ENCODE measurements at places on chromosomes 13 and 19.

DNA sequence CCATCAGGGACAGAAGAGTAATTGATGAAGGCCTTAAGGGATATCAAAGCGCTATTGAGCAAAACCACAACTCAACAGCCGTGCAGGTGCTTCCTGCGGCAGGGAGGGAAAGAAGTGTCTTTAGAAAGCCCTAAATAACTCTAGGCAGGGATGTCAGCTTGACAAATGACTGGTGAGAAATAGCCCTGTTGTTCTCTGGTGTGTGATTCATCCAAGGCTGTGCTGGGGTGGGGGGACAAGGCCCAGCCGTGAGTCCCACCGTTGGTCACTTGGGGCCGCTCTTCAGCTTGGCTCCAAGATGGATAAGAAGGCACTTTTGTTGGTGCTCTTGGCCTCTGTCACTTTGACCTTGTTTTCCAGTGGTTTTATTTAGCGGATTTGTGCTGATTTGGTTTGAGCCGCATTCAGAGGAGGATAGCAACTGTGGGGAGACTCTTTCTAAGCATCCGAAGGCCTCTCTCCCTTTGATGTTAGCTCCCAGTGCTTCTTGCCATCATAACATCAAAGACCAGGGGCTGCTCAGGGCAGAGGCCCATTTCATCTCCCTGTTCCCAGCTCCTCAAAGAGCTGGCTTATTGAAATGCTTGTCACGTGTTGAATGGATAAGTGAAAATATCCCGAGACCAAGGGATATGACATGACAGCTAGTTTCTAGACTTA lies 130.3 kb upstream of the SERP2 start:
- DNase-seq = no peak

DNA sequence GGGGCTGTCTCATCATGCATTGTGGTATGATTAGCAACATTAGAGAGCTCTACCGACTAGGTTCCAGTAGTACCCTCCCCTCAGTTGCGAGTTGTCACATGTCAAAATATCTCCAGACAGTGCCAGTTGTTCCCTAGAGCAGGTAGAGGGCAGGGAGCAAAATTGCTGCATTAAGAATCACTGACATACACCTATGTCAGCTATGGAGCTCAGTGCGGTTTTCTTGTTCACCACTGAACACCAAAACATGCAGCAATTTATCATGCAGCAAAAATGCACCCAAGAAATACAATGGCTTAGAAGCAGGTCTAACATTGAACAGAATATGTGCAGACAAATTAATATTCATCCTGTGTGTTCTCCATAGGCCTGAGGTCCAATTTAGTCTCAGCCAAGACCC lies 186.9 kb upstream of the STARD13 start:
- DNase-seq = no peak

DNA sequence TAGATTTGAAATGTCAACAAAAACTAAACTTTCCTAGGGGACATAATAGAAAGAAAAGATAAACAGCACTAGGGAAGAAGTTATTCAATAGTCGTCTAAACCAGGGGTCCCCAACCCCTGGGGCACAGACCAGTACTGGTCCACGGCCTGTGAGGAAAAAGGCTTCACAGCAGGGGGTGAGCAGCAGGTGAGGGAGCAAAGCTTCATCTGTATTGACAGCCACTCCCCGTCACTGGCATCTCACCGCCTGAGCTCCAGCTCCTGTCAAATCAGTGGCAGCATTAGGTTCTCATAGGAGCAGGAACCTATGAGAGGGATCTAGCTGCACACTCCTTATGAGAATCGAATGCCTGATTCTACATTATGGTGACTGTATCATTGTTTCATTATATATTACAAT lies 382.7 kb downstream of the MYO16 start:
- DNase-seq = no peak

DNA sequence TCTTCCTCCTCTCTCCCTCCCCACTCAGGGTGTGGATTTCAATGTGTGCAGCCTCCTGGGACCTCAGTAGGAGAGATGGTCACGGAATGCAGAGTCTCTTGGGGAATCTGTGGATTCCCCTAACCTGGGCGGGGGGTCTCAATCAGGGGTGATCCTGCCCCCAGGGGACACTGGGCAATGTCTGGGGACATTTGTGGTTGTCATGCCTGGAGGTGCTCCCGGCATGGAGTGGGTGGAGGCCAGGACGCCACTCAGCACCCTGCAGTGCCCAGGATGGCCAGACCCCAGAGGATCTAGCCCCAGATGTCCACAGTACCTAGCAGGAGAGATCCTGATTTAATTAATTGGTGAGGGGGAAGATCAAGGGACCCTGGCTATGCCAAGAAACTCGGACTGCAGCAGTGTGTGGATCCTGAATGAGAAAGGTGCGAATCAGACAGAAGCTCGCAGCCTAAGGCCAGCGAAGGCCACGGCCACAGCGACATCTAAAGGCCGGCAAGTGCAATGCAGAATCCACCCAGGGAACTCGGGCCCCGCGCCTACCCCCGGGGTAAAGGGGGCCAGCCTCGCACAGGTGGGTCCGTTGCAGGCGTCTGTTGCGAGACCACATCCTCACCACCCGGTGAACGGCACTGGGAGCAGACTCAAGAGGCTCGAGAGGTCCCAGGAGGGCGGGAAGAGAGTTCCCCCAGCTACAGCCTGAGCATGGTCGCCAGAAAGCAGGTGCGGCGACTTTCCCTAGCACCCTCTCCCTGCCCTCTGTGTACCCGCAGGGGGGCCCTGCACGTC lies 88.8 kb downstream of the GNG7 start:
- DNase-seq = peak; percentile 34

GRCh38 chr19:55383279-55384130 lies 587 bp downstream of the TMEM238 start:
- DNase-seq = no peak

DNA sequence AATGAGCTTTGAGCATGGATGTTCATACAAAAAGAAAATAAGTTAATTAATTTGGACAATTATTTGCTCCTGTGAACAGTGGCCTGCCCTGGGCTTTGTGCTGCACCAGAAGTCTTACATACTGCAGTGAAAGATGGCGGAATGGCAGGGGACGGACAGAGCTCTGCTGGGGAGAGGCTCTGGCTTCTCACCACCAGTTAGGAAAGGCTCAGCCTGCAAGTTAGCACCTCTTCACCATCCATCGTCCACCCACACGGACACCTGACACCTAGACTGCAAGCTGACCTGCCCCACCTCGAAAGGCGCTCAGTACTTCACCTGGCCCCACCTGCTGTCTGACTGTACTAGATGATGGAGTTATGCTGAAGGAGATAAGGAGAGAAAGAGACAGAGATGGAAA lies 203.9 kb upstream of the IRS2 start:
- DNase-seq = no peak

DNA sequence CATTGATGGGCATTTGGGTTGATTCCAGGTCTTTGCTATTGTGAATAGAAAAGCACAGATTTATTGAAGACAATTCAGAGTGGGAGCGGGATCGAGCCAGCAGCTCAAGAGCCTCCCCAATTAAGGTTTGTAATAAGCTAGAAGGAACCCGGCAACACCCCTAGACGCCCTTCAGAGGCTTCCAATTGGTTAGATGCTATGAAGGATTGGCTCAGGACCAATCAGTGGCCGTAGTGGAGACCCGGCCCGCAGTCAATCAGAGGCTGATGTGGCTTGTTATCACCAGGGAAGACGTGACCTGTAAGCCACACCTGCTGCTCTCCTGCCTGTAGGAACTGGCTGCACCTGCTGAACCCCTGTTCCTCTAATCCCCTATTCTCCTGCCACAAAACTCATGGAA lies 14.6 kb downstream of the SIGLEC11 start:
- DNase-seq = no peak

DNA sequence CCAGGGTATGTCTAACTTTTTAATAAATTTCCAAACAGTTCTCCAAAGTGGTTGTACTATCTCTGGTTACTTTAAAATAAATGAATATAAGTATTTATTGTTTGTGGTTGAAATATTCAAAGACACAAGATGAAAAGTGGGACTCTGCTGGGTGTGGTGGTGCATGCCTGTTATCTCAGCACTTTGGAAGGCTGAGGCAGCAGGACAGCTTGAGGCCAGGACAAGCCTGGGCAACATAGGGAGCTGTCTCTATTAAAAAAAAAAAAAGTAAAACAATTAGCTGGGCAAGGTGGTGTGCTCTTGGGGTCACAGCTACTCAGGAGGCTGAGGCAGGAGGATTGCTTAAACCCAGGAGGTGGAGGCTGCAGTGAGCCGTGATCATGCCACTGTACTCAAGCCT lies 10.4 kb downstream of the PNMA8A start:
- no peak for DNase-seq

DNA sequence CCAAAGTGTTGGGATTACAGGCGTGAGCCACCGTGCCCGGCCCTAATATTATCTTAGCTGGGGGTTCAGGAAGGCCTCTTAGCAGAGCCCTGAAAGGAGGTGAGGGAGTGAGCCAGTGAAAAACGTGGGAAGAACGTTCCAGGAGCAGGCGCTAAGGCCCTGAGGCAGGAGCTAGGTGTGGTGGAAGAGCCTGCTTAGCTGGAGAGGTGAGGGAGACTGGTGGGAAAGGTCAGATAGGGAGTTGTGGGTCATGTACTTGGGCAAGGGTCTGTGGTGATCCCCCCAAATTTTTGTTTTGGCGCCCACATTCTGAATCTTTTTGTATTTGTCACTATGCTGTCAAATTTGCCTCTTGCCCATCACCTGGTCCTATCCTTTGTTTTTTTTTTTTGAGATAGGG lies 5.1 kb upstream of the INAFM1 start:
- no peak for DNase-seq

GRCh38 chr13:81488021-81488420 lies 1147.1 kb upstream of the SPRY2 start:
- no peak for DNase-seq

GRCh38 chr19:45276284-45276687 lies 25.2 kb downstream of the MARK4 start:
- no peak for DNase-seq

DNA sequence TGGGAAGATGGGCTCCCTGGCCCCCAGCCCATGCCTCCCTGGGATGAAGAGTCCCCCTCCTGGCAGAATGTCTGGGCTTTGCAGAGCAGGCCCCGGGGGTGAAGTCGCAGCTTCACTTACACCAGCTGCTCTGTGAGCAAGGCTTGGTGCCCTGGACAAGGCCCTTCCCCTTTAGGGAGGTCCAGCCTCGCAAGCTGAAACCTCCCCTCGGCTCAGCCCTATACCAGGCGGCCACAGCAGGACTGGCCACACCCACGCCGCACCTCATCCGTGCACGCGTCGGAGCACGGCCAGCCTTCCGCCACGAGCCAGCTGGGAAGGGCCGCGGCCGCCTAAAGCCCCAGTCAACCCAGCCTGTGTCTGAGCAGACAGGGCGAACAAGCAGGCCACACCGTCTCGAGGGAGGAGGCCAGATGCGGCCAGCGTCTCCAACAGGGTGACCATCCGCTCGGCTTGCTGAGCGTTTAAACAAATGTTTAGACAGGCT lies 83.2 kb upstream of the MCF2L start:
- no peak for DNase-seq

- no peak for DNase-seq
Measured at GRCh38 chr13:113774177-113775107, 15.4 kb downstream of the TMEM255B start.

DNA sequence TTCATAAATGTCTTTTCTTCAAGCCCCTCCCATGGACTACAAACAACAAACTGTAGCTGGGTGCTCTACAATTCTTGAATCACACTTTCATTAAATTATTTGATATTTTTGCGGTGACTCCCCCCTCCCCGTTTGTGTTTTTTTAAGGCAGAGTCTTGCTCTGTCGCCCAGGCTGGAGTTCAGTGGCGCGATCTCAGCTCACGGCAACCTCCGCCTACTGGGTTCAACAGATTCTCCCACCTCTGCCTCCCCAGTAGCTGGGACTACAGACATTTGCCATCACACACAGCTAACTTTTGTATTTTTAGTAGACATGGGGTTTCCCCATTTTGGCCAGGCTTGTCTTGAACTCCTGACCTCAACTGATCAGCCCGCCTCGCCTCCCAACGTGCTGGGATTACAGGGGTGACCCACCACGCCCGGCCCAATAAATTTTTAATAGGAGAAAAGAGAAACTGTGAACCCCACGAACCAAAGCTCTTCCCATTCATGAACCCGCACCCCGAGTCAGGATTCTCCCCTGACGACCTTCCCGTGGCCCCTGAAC lies 703 bp downstream of the ZNF506 start:
- no peak for DNase-seq

- no peak for DNase-seq
Measured at GRCh38 chr13:112616586-112617362, 28.8 kb upstream of the TUBGCP3 start.

- no peak for DNase-seq
Measured at GRCh38 chr13:30415430-30416030, 6.8 kb upstream of the UBE2L5 start.

- no peak for DNase-seq
Measured at GRCh38 chr19:34180273-34180672, 8.0 kb downstream of the LSM14A start.

GRCh38 chr19:30066781-30067759 lies 125.0 kb downstream of the URI1 start:
- no peak for DNase-seq

DNA sequence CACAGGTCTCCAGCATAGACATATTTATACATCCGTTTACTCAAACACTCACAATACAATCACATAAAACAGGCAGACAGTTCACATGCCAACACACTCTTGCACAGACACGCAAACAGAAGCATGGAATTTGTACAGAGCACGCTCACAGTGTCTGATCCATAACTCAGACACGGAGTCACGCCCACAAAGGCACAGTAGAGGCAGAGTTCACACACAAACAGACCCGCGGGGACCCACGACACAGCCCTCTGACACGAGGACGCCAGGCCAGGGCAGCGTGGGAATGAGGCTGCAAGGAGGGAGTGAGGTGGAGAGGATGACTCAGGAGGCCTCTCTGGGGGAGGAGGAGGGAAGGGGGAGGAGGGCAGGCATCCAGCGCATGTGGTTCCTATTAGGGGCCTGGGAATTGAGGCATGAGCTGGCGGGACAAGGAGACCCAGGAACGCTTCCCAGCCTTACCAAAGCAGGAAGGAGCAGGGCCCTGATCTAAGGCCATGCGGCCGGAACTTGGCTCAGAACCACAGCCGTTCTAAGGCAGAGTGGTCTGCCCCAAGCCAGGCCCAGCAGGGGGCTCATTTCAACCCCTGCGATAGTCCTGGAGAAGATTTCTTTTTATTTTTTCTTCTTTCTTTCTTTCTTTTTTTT lies 9.1 kb upstream of the OLFM2 start:
- no peak for DNase-seq

DNA sequence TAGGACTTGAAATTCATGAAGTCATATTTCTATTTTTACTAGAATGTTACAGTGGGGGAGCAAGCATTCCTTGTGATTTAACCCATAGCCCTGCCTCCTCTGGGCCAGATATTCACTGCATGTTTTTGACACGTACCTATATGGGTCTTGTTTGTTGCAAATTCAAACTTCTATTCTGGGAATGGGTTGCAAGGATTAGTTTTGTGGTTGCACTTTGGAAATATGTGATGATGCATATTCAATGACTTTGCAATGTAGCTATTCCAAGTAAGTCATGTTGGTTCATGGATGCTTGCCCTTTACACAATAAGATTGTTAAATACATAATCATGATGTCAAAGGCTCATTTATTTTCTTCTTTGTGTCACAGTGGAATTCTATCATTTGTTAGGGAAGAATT lies 440.8 kb downstream of the TDRD3 start:
- DNase-seq = no peak

All from stimulated activated CD8-positive, alpha-beta memory T cell treated with anti-CD3 and anti-CD28 coated beads, Interleukin-7, amount 100 ng/mL, for 4 hours (primary cell).